ENCODE measurements at places on chromosomes 2 and 18. TPM values are rescaled to one million over a fixed set of nuclear protein-coding genes. Genes with fewer than 3 reads are reported as not detected.

Gene RFTN2
- polyA plus RNA-seq = 0.06 TPM

Gene EML6
- polyA plus RNA-seq = 9.9 TPM

Gene SMYD5
- polyA plus RNA-seq = 21.3 TPM

Gene UPP2
- 0.16 TPM for polyA plus RNA-seq

Gene ALPP
- not detected for polyA plus RNA-seq

Gene DCDC2C
- polyA plus RNA-seq = not detected

Gene CHRND
- polyA plus RNA-seq = not detected

Gene MYOM1
- polyA plus RNA-seq = 1.7 TPM

Gene LRATD1
- 81.4 TPM for polyA plus RNA-seq

Data from neural cell (in vitro differentiated cells).